ENCODE measurements at places on chromosomes 2 and 18.

DNA sequence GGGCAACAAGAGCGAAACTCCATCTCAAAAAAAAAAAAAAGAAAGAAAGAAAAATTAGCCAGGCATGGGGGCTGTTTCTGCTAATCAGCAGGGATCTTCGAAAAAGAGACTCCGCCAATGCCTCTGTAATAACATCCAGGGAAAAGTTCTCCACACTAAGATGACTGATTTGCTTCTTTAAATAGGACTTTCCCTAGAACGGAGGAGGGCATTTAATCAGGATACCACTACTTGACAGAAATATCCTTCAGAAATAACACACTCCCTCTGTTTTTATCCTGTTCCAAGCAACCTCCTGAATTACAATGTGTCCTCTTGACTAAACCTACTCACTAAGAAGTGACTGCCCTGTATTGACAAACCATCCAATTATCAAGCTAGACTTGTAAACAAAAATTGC is 21.7 kb downstream of the REV1 start:
- no peak for DNase-seq

- DNase-seq = no peak
These were observed 25.4 kb downstream of the CYBRD1 start for GRCh38 chr2:171547720-171548119.

DNA sequence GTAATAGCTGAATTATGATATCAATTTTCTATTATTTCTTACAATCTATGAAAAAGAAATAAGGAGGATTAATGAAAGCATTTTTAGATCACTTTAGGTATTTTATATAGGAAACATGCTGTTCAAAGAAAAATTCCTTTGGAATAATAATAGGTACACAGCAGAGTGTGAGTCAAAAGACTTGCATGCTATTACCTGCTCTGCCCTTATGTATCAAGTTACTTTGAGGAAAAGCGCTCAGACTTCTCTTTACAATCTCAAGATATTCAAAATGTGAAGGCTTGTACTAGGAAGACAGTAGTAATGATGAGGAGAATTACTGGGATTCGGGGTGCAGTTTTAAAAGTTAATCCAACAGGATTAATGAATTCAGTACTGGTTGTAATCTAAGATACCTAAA is 29.1 kb upstream of the RNU4ATAC start:
- no peak for DNase-seq

DNA sequence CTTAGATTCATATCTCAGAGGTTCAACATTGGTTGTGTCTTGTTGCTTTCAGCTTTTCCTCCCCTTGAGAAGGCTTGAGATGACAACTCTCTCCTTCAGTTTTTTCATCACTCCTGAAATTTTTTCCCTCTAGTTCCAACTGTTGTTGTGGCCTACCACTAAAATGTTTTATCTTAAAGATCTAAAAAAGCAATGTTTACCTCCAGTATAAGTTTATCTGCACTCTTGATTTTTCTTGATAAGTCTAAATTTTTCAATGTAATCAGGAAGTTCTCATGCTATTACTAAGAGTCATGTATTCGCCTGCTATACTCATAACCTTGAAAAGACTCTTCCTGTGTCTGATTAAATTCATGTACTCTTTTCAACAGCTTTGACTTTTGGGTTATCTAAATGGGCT is 366.3 kb upstream of the TFPI start:
- no peak for DNase-seq

GRCh38 chr2:151302404-151302803 is 12.9 kb upstream of the NMI start:
- no peak for DNase-seq

DNA sequence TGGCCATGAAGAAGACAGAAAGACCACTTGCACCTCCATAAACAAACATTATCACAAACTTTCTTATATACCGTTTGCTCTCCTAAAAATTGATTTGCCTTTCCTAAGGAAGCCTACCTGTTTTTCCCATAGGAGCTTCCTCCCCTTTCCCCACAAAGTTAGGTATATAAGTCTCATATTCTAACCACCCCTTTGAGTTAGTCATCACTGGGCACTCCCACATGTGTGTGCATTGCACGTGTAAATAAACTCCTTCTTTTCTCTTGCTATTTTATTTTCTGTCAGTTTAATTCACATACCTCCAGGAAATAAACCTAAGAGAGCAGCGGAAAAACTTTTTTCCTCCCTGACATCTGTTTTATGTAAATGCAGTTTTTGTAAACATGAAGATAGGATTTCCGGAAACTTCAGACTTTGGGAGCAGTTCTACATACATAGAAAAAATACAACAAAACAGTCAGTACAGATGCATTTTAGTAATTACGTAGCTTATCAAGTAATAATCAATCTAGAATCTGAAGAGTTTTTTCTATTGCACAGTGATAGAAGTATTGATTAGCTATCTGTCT is 46.6 kb downstream of the PLCL1 start:
- DNase-seq = no peak

- no peak for DNase-seq
These were observed 43.6 kb upstream of the PTMA start for GRCh38 chr2:231664727-231665126.

GRCh38 chr2:21254170-21254965 is 130.6 kb downstream of the TDRD15 start:
- DNase-seq = no peak

GRCh38 chr2:143193121-143193520 is 63.9 kb downstream of the ARHGAP15 start:
- no peak for DNase-seq

DNA sequence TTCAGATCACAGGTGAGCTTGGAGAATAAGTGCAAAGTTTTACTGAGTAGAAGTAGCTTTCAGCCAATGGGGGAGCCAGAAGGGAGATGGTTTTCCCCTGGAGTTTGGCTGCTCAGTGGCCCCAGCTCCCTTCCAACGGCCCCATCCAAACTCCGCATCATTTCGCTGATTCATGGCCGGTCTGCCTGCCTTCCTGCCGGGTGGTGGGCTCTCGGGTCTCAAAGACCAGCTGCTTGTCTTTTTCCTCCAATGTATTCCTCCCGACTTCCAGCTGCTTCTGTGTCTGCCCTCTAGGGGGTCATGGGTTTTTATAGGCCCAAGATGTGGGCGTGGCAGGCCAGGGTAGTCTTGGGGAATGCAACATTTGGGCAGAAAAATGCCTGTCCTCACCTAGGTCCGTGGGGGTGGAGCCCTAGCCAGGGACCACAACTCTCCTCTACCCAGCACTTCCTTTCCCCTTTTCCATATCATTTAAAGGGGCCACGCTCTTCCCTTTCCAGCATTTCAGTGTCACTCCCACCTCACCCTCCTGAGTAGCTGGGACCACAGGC is 73.5 kb downstream of the MEX3C start:
- no peak for DNase-seq

DNA sequence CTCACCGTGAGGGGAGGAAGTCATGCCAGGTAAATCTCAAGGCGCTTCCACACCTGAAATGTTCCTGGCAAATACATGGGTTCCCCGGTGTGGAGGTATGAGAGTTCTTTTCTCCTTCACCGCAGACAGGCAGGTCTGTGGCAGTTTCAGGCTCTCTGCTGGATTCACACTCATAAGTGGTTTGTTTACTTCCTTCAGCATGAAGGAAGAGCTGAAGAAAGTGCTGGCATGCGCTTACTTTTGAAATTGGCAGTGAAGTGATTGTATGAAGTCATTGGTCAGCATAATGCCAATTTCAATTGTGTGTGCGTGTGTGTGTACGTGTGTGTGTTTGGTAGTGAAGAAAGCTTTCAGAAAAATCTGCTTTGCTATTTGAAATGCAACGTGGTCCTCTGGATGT is 43.4 kb downstream of the RNF144A start:
- DNase-seq = no peak

DNA sequence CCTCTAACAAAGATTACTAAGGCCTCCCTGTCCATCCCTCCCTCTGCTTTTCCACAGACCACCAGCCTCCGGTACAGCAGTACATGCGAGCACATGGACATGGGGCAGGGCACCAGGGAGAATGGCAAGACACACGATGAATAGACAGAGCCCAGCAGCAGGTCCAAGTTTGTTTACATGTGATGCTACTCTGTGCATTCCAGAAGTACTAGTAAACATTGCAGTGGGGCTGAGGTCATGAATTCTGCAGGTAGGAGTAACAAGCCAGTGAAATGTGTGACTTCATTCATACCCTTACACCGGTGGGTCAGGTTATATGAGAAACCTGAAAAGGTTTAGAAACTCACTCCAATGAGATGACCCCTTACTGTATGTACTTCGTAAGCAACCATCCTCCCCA is 205.7 kb downstream of the BCL11A start:
- DNase-seq = no peak

DNA sequence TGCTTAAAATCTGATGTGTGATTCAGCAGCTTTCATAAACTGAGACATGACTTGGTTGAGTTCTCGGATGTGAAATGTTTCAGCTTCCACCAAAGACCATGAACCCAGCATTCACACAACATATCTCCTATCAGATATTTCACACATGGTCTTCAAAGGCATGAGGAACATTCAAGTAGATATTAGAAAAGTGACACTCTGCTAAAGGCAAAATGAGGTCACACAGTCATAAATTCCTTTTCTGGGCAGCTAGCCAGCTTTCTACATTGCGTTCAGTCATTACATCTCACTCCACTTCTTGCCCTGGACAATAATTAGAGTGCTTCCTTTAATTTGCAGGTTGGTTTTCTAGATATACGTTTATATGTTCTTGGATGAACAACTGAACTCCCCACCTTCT is 96.7 kb downstream of the GAREM1 start:
- DNase-seq = no peak

DNA sequence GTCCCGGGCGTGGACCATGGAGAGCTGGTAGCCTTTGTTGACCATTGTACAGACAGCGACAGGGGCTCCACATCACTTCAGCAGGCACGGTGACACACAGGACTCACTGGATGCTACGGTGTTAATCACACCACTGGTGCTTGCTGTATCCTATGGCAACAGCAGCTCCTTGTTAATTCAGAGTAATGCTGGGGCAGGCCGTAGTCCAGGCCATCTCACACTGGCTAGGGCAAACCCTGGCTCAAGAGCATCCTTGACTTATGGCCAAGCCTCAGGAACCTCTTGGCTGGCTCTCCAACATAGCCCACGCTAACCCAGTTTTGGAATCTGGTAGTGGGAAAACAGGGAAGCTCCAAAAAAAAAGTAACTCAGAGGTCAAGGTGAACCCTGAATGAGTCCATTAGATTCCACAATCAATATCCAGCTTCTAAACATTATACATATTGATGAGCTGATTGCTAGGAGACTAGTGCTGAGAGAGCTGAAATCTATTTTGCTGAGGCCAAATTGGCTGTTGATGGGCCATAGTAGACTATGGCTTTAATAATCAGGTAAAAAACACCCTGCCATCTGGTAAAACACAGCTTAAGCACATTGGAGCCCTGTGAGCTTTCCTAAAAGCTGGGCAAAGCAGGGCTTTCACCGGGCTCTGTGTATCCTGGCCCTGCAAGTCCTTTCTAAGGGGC is 253.6 kb downstream of the PRKCE start:
- DNase-seq = no peak

Measured in cortex of kidney (tissue), 1 donor.